ENCODE measurements at places on chromosomes 1 and 21. TPM values are rescaled to one million over a fixed set of nuclear protein-coding genes. Genes with fewer than 3 reads are reported as not detected.

Gene NEXN
- total RNA-seq: 5.2 TPM

DNA sequence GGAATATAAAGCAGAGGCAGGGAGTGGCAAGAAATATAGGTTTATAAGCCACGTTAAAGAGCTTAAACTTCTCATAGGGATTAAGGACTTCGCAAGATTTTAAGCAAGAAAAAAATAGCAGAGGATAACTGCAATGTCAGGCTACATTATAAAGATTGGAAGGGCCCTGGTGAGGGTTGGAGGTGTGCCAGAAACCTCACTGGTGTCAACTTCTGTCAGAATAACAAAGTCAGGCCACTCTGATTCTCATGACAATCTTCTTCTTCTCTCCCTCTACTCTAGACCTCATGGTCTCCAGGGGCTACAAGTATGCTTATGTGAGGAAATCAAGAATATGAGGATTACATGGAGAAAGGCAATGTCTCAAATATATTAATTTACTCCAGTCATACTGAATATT lies 32.6 kb upstream of the FMO2 start:
- no peak for DNase-seq

DNA sequence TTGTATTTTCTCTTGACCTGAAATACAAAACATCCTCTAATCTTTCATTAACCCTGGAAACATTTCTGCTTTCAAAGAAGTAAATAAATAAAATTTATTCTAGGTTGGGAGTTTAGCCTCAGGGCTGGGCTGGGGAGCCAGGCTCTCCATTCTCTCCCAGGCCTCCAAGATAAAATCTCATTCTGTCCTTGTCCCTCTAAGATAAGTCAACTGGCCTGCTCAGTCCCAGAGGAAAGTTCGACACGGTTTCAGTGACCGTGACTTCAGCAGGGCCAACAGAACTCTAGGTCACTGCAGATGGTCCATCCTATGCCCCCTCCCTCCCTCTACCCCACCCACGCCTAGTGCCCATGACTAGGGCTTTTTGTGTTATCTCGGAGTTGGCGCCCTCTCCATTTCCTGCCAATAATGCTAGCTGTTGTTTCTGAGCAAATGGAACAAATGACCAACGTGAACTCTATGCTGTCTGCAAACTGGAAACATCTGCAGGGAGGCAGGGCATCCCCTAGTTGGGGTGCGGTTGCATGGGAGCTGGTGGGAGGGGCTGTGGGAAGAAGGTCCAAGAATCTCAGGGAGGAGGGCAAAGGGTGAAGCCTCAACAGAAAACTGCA lies 10.1 kb upstream of the ADORA3 start:
- DNase-seq: no peak

GRCh38 chr1:51234721-51235425 lies 1.2 kb upstream of the RNF11 start:
- DNase-seq: peak; percentile 33

Gene NBPF4
- total RNA-seq: not detected

Measured in IMR-90 (cell line).